ENCODE measurements at places on chromosomes 13 and 19.
A peak's percentile ranks its signal among the peaks of the same experiment; 100 is the strongest.

DNA sequence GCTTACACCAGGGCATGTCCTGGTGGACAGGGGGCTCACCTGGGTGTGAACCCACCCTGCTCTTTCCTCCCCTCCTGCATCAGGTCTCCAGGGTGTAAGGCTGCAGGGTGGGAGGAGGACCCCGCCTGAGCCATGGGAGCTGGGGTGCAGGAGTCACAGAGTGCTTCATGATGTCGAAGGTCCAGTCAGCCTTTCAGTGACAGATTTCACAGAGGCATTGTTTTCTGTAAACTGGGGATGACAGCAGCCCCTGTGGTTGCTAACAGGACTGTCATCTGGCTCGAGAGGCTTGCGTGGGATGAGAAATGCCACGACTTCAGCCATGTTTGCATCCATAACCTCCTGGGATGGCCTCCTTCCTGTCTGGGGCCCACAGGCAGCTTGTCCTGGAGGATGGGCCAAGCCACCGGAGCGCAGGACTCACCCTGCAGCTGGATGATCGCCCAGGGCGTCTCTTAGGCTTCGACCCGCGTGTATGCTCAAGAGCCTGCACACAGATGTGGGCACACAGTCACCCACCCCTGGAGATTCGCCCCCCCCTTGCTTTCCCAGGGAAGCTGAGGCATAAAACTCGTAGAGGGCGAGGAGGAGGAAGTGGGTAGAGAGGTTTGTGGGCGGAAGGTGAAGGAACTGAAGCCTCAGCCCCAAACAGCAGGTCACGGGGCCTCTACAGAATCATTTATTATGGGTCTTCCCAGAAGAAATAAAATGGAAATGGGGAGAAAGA is 4.9 kb downstream of the NANOS3 start:
- DNase-seq: no peak

DNA sequence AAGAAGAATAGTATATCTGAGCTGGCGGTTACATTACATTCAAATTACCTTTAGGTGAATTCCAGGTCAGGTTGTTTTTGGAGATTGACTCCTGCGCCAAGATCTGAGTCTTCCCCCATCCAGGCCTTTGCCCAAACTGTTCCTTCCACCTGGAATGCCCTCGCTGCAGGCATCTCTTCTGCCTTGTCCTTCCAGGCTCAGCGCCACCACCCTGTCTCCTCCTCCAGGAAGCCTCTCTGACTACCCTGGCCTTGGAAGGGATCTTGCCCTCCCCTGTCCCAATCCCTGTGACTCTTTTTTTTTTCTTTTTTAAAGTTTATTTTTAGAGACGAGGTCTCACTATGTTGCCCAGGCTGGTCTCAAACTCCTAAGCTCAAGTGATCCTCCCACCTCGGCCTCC is 1.7 kb upstream of the HOMER3 start:
- DNase-seq: no peak

GRCh38 chr13:38620876-38621275 is 66.0 kb upstream of the FREM2 start:
- no peak for DNase-seq

GRCh38 chr13:66635526-66635925 is 594.6 kb downstream of the PCDH9 start:
- DNase-seq: no peak

DNA sequence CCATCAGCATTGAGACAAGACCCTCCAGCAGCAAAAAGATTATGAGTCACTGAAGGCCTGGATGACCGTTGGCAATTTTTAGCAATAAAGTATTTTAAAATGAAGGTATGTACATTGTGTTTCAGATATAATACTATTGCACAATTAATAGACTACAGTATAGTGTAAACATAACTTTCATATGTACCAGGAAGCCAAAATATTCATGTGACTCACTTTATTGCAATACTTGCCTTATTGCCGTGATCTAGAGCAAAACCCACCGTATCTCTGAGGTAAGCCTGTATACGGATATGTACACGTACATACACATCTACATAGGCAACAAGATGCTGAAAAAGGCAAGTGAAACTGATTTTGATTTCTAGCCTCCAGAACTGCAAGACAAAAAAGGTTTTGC is 103.3 kb downstream of the EDNRB start:
- no peak for DNase-seq

DNA sequence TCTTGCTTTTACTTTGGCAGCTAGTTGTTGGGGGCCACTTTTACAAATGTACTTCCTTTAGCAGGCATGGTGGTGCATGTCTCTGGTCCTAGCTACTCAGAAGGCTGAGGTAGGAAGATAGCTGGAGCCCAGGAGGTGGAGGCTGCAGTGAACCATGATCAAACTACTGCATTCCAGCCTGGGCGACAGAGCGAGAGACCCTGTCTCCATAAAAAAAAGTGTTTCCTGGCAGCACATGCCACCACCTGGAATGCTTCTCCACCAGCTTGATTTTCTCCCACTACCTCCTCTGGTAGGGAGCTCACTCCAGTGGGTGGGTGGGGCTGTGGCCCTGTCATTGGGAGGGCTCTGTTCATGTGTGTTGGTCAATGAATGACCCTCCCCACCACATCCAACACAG is 12.5 kb downstream of the FZR1 start:
- DNase-seq: no peak

- peak; percentile 66 for DNase-seq
These were observed 50.9 kb upstream of the ATP11A start for GRCh38 chr13:112638919-112639318.

DNA sequence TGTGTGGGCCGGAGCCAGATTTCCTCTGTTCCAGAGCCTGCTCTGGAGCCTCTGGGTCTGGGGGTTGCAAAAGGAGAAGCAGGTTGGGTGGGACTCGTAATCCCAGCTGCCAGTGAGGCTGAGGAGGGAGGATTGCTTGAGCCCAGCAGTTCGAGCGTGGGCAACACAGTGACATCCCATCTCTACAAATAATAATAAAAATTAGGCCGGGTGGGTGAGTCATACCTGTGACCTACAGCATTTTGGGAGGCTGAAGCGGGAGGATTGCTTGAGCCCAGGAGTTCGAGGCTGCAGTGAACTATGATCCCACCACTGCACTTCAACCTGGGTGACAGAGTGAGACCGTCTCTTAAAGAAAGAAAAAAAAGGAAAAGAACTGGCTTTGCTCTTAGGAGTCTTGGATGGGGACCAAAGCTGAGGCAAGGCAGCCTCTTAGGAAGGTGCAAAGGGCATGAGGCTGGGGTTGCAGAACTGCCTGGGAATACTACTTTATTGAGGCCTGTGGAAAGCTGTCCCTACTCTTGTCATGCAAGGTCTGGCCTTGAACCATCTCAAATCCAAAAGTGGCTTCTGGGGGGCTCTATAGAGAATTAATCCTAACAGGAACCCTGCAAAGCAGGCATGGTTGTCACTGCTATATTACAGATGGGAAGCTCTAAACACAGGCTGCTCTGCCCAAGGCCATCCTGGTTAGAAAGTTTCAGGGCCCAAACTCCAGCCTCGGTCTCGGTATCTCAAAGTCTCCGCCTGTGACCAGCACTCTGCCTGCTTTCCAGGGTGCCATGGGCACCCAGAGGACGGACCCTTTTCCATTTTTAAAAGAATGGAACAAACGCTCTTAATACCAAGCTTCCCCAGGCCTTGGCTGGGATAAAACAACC is 880 bp upstream of the C19orf12 start:
- no peak for DNase-seq

DNA sequence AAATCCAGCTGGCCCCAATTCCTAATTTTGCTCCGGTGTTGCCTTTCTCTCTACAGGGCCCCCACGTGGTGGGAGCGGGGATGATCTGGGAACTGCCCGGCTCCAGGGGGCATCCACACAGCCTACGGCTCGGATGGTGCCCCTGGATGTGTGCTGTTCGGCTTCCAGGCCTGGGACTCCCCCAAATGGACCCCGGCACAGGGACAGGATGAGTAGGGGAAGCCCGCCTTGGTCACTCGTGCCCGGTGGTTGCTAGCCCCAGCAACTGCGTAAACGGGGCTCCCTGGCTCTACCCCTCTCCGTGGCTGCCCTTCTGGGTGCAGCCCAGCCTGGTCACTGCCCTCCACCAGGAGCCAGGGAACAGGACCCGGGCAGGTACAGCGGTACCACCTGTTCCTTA is 111.5 kb downstream of the TEX26 start:
- no peak for DNase-seq

DNA sequence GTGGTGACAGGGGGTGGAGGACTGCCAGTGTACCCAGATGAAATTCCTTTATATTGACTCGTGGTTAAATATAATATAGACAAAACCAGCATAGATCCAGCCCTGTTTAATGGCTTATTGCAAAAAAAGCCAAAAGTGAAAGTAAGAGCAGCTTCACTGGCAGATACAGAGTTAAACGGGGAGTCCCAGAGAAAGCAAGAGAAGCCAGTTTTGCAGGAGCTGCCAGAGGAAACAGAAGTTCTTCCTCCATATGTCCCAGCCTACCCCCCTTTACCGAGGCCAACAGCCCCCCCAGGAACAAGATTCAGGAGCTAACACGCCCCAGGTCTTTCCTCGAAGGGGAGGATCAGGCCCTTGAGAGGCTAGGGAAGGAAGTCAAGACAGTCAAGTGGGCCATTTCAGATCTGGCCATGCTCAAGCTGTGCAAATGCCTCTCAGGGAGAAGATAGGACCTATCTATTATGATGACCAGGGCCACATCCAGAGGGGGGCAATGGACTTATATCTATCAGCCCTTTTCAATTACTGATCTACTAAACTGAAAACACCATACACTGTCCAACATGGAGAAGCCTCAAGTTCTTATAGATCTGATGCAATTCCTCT is 47.2 kb upstream of the ZNF737 start:
- DNase-seq: no peak

- DNase-seq: no peak
These were observed 44.3 kb downstream of the ZNF585A start for GRCh38 chr19:37127999-37128820.

DNA sequence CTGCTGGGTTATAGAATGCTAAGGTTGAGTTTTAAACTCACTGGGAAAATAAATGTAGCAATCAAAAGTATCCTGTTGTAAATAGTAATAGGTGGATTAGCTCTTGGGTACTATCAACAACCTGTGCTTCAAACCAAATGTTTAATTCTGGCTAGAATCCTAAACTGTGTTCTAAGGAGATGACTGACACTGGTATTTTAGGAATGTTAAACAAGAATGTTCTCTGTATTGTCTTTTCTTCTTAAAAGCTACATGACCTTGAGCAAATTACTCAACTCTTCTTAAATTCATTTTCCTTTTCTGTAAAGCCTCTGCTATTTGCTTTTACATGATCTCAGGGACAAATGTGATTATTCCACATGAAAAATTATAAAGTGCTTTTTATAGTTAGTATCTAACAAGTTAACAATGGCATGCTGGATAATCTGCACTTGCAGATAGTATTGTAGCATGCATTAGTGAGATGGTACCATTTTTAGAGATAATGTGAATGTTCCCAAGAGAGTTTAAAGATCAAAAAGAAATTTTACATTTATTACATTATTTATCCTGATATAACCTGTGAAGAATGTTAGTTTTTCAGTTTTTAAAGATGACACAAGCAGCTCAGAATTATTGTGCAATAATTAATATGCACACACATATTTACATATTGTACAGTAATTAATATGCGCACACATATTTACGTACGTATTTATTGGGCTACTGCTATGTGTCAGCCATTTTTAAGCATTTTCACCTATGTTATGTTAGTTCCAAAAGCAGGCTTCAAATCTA is 13.6 kb upstream of the EPSTI1 start:
- no peak for DNase-seq

DNA sequence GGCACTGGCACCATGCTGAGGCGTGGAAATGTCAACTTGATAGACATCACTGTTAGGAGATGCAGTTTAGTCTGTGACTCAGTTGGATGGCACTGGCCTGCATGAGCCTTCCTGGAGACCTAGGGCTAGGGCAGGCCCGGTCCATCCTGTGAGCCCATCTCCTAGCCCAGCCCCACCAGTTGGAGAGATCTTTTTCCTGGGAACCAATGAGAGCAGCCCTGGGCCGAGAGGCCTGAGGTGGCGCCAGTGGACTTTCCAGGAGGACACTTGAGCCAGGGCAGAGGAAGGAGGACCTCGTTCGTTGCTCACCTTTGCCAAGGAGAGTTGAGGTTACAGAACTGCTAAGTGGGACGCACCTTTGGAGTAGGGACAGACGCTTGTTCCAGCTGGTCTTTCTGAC is 100.5 kb upstream of the TEX29 start:
- DNase-seq: no peak

GRCh38 chr13:71831716-71832115 is 35.3 kb downstream of the DACH1 start:
- no peak for DNase-seq

GRCh38 chr19:7959211-7959610 is 15.7 kb upstream of the TIMM44 start:
- no peak for DNase-seq

GRCh38 chr13:98349731-98350305 is 172.7 kb upstream of the RNF113B start:
- peak; percentile 24 for DNase-seq

- DNase-seq: no peak
These were observed 318.9 kb downstream of the DLEU7 start for GRCh38 chr13:50524560-50524959.

DNA sequence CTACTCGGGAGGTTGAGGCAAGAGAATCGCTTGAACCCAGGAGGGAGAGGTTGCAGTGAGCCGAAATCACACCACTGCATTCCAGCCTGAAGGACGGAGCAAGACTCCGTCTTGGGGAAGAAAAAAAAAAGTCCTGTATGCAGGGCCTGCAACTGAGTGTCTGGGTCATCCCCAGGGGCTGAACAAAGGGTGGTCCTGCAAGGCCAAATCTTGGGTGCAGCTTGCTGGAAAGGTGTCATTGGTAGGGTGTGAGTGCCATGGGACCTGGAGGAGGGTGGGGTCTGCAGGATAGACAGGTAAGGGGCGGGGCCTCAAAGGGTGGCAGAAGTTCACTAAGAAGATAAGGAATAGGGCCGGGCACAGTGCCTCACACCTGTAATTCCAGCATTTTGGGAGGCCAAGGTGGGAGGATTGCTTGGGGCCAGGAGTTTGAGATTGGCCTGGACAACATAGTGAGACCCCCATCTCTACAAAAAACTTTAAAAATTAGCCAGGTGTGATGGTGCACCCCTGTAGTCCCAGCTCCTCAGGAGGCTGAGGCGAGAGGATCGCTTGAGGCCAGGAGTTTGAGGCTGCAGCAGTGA is 31.5 kb downstream of the ZSWIM4 start:
- DNase-seq: no peak

- DNase-seq: no peak
These were observed 1163.9 kb downstream of the DIAPH3 start for GRCh38 chr13:58999851-59000250.

GRCh38 chr13:40191186-40191980 is 475.1 kb downstream of the FOXO1 start:
- DNase-seq: no peak

- no peak for DNase-seq
These were observed 16.2 kb upstream of the KATNAL1 start for GRCh38 chr13:30323524-30323923.

- no peak for DNase-seq
These were observed 15.4 kb downstream of the LGALS13 start for GRCh38 chr19:39617745-39618144.

GRCh38 chr19:39448271-39448670 is 2.9 kb downstream of the SUPT5H start:
- no peak for DNase-seq

Data from SK-N-SH (cell line).